ENCODE measurements at places on chromosomes 16 and 17.
A peak's percentile ranks its signal among the peaks of the same experiment; 100 is the strongest.

DNA sequence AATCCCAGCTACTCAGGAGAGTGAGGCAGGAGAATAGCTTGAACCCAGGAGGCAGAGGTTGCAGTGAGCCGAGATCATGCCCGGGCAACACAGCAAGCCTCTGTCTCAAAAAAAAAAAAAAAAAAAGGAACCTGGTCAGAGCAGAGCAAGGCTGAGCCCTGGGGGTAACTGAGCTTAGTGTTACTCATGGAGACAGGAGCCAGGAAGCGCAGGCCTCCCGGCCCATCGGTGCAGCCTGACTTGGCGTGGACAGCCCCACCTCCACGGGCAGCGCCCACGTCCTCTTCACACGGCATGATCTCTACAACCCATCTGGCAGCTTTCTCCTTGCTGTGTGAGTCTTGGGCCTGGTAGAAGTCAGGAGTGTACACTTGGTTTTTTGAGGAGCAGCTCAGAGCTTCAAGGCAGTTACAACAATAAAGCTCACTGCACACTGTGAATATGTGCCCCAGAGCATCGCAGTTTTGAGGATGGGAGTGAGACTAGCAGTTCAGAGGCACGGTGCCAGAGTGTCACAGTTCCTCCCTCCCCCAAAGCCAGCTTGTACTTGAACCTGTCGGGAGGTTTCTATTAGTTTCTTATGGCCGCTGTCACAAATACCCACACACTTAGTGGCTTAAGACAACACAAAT is 129.9 kb downstream of the RAP1GAP2 start:
- DNase-seq = no peak

DNA sequence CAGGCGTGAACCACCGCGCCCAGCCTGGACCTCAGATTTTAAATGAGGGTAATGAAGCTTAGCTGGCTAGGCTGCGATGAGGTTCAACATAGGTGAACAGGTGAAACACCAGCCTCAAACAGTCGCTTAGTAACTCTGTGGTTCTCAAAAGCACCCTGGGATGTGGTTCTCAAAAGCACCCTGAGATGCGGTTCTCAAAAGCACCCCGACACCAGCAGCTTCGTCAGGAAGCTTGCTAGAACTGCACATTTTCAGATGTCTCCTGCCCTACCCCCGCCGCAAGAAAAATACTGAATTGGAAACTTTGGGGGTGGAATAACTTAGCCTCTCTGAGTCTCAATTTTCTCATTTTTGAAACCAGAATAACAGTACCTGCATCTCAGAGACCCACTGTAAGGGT is 86.7 kb upstream of the XYLT1 start:
- DNase-seq = no peak

DNA sequence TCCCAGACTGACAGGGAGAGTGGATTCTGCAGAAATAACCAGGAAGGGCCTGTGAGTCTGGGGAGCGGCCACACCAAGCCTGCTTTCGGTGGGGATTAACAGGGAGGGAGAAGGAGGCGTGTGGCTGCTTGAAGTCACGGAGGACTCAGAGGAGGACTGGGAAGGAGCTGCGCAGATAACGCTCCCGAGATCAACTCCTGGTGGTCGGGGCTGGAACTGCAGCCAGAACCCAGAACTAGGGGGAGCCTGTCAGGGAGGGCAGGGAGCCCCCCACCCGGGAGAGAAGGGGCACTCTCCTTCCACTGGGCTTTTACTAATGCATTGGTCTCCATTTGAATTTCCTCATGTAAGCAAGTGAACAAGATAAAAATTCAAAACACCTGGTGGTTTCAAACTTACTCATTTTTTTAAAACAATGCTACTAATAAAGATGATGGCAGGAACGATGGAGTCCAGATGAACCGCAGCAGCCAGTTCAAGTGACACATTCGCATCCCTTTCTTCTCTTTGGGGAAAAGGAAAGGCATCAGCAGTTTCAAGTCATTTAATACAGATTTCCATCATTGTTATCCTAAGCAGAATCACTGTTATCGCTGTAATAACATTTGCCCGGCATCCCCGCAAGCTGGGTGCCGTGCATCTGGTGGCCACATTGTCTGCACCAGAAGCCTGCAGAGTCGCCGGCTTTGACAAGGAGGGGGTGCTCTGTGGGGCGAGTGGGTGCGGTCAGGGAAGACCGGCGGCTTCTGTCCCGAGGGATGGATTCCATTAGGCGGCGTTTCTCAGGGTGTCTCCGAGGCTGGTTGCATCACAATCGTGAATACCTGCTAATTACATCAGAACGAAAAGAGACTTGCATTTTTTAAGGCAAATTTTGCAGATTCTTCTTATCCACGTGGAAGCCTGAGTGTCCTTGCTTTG is 183.0 kb downstream of the FOXL1 start:
- DNase-seq = no peak

GRCh38 chr17:77210331-77210730 is 69.6 kb downstream of the SEC14L1 start:
- DNase-seq = no peak

DNA sequence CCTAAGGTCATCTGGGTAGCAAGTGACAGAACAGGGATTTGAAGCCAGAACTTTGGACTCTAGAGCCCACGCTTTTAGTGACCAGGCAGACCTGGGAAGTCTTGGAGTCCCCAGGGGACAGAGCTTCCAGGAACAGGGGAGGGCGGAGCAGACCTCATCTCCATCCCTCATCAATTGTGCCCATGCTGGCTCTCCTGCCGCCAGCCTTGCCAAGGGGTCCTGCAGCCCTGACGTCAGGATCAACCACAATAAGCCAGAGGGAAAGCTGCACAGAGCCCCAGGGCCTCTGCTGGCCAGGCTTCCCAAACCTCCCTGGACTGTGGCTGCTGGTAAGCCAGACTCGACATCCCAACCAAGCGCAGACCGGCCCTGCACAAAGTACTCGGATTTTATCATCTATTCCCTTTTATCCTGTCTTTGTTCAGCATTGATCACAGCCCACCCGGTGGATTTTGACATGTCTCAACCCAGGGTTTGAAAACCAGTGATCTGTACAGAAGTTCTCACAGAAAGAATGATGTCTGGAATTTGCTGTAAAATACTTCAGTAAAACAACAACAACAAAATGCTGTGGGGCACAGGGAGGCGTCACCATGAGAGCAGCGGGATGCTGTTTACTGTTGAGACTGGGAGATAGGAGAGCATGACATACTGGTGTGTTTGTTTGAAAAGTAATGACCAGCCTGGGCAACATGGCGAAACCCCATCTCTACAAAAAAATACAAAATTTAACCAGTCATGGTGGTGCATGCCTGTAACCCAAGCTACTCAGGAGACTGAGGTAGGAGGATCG is 11.8 kb downstream of the C16orf74 start:
- DNase-seq = no peak

GRCh38 chr16:67246081-67246755 is 1.1 kb downstream of the FHOD1 start:
- peak; percentile 52 for DNase-seq

- DNase-seq = no peak
These were observed 13.5 kb upstream of the LHX1 start for GRCh38 chr17:36923814-36924221.

DNA sequence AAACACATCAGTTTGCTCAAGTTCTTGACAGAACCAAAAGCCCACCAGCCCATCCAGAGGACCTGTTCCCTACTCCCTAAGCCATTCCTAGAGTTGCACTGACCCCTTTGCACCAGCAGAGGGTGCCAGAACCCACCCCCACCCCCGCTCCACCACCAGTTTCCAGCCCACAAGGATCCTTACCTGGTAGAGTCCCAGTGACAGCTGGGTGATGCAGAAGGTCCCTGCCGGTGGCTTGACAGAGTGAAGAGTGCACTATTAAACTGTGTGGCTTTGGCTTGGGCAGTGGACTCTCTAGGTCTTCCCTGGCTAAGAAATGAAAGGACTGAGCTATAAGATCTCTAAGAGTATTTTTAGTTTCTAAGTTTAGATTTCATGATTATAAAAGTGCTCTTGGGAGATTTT is 73.3 kb upstream of the MTMR4 start:
- no peak for DNase-seq

DNA sequence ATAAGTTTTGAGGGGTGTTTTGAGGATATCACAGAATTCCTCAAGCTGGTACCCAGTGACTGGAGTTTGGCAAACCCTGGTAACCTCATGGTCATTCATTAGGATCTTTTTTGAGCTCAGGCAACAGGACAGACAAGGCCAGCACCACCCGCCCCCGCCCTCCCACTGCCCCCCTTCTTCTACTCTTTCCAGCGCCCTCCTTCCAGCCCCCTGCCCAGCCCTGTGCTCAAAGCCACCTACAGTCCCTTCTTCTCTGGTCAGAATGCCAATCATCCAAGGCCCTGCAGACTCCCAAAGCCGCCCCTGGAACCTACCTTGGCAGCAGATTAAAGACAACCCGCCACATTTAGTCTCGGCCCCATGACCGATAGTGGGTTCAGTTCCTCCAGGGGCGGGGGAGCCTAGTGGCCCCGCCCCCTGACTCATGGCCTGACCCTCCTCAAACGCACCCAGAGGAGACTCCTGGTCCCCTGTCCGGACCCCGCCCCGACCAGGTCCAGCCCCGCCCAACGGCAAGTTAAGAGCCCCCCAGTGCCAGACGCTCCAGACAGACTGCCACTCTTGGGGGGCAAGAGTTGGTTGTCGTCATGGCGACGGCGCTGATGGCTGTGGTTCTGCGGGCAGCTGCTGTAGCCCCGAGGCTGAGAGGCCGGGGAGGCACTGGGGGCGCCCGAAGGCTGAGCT is at the start of gene NAGS:
TSS of gene NAGS (plus strand) at position 546 of the 684 bp plus-strand sequence. CDS start at position 588, 42 bp downstream.
- no peak for DNase-seq

- DNase-seq = no peak
These were observed 3.1 kb downstream of the CACNB1 start for GRCh38 chr17:39194089-39194984.

- DNase-seq = no peak
These were observed 31.9 kb downstream of the MSI2 start for GRCh38 chr17:57288040-57288772.

GRCh38 chr17:81332914-81333528 is 37.9 kb upstream of the SLC38A10 start:
- DNase-seq = no peak

DNA sequence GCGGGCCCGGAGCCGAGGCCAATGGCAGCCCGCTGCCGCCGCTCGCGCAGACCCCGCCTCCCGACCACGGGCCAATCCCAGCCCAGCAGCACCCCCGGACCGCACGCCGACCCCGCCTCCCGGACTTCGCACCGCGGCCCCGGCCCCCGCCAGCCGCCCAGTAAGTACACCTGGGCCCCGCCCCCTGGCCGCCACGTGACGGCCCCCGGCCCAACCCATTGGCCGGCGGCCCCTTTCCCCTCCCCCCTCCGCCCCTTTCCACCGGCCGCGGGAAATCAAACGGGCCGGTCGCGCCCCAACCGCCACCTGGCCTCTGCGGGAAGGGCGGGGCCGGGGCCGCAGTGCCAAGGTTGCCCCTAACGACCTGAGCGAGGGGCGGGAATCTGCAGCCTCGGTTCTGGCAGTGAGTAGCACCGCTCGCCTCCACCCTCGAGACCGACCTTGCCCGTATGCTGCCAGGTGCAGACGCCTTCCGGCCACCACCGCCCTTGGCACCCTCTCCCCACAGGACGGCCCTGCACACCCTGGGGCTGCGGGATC is at the start of gene YBX2:
TSS of gene YBX2 (minus strand) at position 26 of the 540 bp plus-strand sequence. CDS start 139 bp downstream, outside the sequence.
- DNase-seq = no peak

- DNase-seq = no peak
These were observed 18.2 kb downstream of the TMEM92 start for GRCh38 chr17:50292465-50292864.

- DNase-seq = no peak
These were observed 78.3 kb downstream of the RPA1 start for GRCh38 chr17:1907909-1908698.

GRCh38 chr16:84143784-84144199 is 1.2 kb downstream of the HSDL1 start:
- DNase-seq = no peak

- DNase-seq = no peak
These were observed 14.3 kb downstream of the ZNF213 start for GRCh38 chr16:3149193-3149530.

DNA sequence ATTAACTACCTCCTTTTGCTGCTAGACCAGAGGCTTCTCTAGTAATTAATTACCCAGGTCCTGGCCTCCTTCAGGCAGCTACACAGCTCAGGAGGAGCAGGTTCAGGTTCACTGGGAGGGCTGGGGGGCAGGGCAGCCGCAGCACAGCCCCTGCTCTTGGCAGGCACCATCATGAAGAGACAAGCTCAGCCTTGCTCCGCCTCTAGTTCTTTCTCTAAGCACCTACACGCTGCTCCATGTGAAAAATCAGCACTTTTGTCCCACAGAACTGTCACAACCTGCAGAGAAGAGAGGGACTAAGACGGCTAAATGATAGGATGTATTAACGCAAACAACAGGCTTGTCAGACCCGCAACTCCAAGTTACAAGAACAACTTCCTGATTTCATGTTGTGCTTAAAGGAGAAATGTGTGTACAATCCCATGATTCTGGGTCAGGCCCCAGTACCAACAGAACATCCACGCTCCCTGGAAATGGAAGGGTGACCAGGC is 53.4 kb downstream of the GRB2 start:
- no peak for DNase-seq

GRCh38 chr17:66777689-66778225 is 57.2 kb upstream of the CACNG5 start:
- DNase-seq = no peak

DNA sequence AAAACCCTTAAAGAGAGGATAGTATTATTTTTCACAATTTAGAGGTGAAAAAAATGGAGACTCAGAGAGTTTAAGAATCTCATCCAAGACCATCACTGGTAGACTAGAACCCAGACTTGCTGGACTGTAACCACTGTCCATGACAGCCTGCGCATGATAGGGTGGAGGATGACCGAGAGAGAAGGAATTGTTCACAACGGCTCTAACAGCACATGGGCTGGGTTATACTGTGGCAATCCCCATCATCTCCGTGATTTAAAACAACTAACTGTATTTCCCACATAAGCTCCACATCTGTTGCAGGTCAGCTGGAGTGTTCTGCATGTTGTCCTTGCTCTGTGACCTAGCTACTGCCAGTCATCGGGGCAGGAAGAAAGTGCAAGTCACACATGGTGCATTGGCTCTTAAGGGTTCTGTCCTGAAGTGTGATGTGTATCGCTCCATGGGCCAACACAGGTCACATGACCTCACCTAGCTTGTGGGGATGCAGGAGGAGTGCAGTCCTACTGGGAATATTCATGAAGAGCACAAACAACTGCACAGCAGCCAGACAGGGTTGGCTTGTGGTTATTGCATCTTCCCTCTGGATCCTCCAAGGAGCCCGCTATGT is 131.2 kb upstream of the MPHOSPH6 start:
- DNase-seq = no peak

GRCh38 chr17:8120520-8121406 is 2.4 kb upstream of the ALOXE3 start:
- no peak for DNase-seq

DNA sequence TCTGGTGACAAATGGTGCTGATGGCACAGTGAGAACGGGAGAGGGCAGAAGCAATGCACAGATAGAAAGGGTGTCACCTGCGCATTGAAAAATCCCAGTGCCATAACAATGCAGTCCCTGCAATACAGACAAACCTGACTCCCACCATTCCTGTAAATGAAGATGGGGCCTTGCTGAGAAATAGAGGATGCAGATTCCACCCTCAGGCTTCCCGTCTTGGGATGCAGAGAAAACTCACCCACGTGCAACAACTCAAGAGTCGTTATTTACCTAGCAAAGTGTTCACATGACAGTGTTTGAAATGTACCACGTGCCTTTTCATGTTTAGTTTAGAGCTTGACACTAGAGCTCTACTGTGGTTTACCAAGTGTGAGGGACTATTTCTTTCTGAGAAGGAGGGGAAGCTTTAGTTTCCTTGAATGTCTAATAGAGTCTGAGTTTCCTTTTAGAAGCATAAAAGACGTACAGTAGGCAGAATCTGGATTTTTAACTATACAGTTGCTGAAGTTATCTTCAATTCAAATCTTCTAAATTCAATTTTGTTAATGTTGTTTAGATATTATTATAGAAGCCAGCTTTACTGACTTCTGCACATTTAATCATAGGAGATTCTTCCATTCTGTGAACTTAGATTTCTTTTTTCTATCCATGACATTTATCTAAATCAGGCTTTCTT is 35.6 kb downstream of the WWOX start:
- DNase-seq = no peak
